ENCODE measurements at places on chromosomes 1 and 21. TPM values are rescaled to one million over a fixed set of nuclear protein-coding genes. Genes with fewer than 3 reads are reported as not detected.

GRCh38 chr21:41828884-41829360 lies 50.2 kb downstream of the PRDM15 start:
- DNase-seq: no peak

DNA sequence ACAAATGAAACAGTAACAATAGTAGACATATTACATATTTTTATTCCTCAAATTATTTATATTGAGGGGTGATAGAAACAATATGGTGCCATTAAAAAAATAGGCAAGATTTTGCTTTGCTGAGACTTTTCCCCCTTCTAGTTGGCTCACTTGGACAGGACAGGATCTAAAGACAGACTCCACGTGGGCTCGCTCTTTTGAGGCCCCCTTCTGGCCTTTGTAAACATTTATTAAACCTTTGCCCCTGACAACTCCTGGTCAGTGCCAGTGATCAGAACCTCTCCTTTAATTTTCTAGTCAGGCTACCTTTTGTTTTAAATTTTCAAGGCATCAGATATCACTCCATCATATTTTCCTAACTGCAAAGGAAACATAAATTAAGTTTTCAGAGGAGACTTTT lies 49.7 kb upstream of the IFI44L start:
- DNase-seq: no peak

DNA sequence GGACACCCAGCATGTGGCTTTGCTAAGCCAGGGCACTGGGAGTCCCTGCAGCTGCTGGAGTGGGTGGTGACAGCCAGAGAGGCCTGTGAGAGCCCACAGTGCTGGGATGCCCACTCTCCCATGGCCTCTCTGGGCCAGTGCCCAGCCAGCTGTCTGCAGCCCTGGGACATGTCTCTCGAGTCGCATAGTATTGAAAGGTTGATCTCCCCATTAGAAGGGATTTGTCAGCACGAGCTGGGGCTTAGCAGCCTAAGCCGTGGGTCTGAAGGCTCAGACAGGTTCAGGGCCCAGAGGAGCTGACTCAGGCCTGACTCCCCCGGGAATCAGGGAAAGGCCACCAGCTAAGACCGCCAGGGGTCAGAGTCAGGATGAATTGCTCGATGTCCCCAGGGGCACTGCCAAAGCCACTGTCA lies 53.5 kb downstream of the FOXD2 start:
- no peak for DNase-seq

- no peak for DNase-seq
These were observed 6.5 kb downstream of the PPIE start for GRCh38 chr1:39745016-39745670.

- DNase-seq: peak; percentile 58
These were observed 478.5 kb upstream of the DEPDC1 start for GRCh38 chr1:68975212-68975933.

The CD52 gene
- 4.1 TPM for total RNA-seq

DNA sequence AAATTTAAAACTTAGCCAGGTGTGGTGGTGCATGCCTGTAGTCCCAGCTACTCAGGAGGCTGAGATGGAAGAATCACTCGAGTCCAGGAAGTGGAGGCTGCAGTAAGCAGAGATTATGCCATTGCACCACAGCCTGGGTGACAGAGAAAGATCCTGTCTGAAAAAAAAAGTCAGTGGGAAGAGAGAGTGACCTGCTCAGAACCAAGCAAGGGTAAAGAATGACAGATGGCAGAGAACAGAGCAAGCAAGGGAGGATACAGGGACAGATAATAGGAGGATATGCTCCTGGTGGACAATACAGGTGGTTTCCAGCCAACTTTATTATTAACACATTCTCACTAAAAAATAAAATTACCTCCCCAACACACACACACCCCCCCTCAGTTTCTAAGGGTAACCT lies 4.6 kb upstream of the TMEM51 start:
- DNase-seq: no peak

DNA sequence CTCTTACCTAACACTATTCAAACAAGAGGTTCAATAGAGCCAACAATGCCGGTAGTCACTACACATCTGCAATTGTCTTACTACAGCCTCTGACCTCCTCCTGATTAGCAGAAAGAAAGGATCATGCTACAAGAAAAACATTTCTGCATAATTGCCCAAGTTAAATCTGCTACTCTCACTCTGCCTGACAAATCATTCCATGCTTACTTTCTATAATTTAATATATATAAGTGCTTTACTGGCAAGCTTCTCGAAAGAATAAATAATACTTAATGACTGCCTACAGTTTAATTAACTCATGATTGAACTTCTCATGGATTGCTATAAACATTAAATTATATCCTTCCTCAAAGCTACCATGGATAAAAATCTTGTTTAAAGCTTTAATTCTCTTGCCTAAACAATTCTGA lies 156.0 kb downstream of the SLC45A1 start:
- DNase-seq: no peak

The ASAP3 gene
- total RNA-seq: 25.9 TPM

GRCh38 chr1:25088946-25089345 lies 143.4 kb downstream of the SYF2 start:
- no peak for DNase-seq

The IL19 gene
- not detected for total RNA-seq

The BLACAT1 gene
- total RNA-seq: 4.0 TPM

DNA sequence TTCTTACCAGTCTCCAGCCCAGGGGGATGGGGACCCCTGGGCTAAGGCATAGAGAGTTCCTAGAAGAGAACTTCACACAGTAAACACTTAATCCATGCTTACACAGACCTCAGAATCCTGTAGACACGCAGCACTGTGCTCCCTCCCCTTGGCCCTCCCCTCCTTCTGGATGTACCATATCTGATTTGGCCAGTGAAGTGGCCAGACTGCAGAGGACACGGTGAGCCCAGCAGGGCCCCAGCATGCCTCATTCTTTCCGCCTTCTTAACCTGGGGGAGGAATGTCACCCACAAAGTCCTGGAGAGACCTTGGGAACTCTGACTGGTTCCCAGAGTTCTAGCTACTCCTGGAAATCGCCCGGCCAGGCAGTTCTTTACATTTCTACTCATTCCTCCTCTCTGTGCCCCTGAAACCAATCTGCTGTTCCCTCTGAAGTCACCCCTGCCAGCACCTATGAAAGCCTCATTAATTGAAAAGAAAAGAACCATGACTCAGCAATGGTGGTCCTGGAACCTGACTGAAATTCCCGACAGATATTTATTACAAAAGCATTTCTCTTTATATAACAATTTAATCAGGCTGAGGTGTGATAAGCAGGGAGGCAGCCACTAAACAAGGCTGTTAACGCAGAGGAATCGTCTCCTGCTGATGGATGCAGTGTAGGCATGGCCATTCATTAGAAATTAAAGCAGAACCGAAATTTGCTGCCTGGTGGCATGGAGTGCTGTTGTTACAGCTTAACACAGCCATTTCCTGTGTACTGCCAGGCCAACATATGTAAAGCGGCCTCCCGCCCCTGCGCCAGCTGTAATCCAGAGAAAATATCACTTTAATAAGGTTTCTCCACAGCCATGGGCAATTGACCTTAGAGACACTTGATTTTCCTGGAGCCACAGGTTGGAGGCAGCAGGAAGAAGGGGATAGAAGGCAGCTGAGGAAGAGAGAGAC lies 74.6 kb upstream of the KCND3 start:
- DNase-seq: no peak

The ZNF695 gene
- total RNA-seq: 22.3 TPM

GRCh38 chr1:183148599-183148998 lies 37.5 kb upstream of the LAMC2 start:
- no peak for DNase-seq

GRCh38 chr1:26856604-26857469 lies 6.1 kb upstream of the SFN start:
- DNase-seq: no peak

The FAM89A gene
- total RNA-seq: 1.4 TPM

- no peak for DNase-seq
These were observed 14.0 kb upstream of the AIM2 start for GRCh38 chr1:159090286-159091179.

GRCh38 chr1:64080941-64081562 lies 122.4 kb upstream of the UBE2U start:
- no peak for DNase-seq

- no peak for DNase-seq
These were observed 54.2 kb upstream of the USP1 start for GRCh38 chr1:62382658-62382955.

The ANGPTL3 gene
- total RNA-seq: not detected

The HFM1 gene
- 2.1 TPM for total RNA-seq

DNA sequence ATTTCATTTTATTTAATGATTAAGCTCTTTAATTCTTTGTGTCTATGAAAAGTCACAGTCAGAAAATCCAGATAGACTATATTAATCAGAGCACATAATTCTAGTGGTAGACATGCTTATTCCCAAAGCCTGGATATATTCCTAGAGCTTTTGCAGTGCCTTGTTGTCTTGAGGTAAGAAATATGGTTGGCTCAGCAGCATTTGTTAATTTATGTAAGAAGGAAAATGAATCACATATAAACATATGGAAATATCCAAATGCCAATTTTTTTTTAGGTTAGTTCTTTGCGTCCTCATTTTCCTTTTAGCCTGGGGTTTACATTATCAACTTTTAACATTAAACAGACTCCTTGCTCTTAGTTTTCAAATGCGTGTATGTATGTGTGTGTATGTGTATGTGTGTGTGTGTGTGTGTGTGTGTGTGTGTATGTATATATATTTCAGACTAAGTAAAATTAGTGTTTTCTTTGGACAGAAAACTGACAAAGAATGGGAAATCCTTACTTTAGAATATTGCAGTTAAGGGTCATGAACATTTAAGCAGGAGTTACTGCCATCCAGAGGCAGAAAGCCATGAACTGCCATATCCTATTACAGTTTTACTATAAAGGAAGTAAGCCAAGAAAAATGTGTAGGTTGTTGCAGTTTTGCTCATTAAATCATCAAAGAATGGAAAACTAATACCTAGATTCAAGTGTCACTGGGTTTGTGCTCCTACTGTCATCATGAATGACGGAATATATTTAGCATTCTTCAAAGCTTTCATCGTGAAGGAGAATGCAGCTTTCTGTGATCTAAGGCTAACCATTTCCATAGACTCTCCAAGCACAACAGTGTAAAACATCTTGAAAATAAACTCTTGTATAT lies 477.1 kb upstream of the NR5A2 start:
- no peak for DNase-seq

GRCh38 chr1:204146309-204146708 lies 5.5 kb downstream of the ETNK2 start:
- DNase-seq: no peak

- no peak for DNase-seq
These were observed 67.9 kb upstream of the PUM1 start for GRCh38 chr1:31133368-31133767.

Data from H9 (cell line).